ENCODE measurements at places on chromosomes 3 and 15. TPM values are rescaled to one million over a fixed set of nuclear protein-coding genes. Genes with fewer than 3 reads are reported as not detected.
A peak's percentile ranks its signal among the peaks of the same experiment; 100 is the strongest.

DNA sequence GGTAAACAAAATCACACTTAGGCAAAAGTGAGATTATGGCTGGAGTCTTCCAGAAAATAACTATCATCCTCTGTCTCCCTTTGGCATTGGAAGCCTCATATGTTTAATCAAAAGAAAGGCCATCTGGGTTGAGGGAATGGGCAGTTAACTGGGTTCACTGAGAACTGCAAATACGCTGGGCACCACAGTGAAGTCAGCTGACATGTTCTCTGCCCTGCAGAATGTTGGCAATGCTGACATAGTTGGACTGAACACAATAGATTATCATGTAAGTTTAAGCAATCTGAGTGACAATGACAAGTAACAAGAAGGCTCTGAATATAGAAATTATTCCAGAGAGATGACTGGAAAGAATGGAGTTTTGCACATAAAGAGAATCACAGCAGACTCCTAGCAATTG lies 43.8 kb upstream of the SLC25A26 start:
- no peak for DNase-seq

- DNase-seq = no peak
Observed at GRCh38 chr3:194836661-194837060, 151.0 kb downstream of the FAM43A start.

- DNase-seq = peak; percentile 34
Observed at GRCh38 chr3:45026038-45026437, at the start of gene CLEC3B. CLEC3B (plus strand) TSS chr3:45026303; CDS start chr3:45026363, 60 bp downstream.

GRCh38 chr3:149958171-149958796 lies 12.4 kb downstream of the PFN2 start:
- no peak for DNase-seq

DNA sequence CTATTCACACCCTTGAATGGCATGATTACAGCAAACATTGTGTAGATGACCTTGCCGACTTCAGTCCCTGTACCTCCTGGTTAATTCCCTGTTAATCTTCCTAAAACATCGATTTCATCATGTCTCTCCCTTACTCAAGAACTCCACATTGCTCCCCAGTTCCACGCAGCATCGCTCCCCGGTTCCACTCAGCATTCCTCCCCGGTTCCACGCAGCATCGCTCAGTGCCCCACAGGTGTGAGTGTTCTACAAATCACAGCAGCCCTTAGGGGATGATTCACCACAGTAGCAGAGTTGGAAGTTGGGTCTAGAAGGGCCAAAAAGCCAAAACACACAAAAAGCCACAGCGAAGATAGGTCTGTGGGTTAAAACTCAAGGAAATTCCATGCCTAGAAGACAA lies 8.6 kb upstream of the TNK2 start:
- DNase-seq = no peak

DNA sequence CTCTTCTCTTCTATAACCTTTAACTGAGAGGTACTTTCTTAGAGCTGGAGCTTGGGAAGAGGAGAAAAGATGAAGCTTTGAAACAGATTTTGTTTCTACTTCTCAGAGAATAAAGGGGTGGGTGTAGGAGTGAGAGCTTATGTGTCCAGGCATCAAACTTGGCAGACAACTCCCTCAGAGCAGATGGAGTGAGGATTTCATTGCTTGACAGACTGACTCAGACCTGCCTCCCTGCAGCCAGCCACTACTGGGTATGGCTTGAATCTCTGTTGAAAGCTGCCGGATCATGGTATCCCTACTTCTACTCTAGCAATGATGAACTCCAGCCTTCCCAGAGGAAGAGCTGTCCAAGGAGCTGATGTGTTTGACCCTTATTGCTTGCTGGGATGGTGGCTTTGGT lies 36.7 kb downstream of the SYN2 start:
- peak; percentile 7 for DNase-seq

Gene MAGEL2
- total RNA-seq = 0.74 TPM

Gene PDHB
- 119 TPM for total RNA-seq
